ENCODE measurements at places on chromosomes 3 and 15.

- peak; percentile 71 for DNase-seq
Measured at GRCh38 chr3:18425641-18426257, 610 bp upstream of the SATB1 start.

- no peak for DNase-seq
Measured at GRCh38 chr3:50047426-50047825, 41.3 kb upstream of the RBM5 start.

DNA sequence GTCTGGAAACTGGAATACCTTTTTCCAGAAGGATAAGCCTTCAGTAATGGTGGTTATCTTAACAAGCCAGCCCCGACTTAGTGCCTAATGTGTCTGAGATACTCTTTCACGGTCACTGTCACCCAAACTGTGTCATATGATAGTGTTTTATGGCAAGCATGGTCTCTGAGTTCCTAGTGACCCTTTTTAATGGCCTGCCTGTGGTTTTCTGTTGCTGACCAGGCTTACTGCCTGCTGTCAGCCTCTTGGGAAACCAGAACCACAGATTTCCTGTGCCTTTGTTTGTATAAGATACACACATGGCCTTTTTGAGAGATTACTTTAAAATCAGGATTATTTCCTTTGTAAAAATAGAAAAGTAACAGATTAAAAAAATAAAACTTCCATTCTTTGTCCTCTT lies 22.4 kb downstream of the HPS3 start:
- no peak for DNase-seq

- DNase-seq, result no peak
Measured at GRCh38 chr3:128933213-128933921, 53.9 kb downstream of the ACAD9 start.

GRCh38 chr3:175193815-175194518 lies 334.8 kb downstream of the NAALADL2 start:
- DNase-seq, result no peak

DNA sequence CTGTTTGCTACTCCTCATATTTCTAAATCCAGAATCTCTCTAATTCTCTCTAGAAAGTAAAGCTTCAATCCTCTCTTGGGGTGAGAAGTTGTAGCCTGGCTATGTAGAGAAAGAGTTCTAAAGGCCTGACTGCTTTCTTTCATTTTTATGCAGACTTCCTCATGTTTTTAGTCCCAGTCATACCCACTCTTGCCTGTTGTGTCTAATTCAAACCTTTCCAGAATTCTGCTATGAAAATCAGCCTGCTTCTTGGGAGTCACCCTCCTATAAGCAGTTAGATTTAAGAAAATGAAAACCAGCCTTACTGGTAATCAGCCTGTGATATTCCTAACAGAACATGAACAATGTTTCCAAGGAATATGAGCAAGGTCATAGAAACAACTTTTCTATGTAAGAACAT lies 14.8 kb upstream of the ZNF639 start:
- no peak for DNase-seq

DNA sequence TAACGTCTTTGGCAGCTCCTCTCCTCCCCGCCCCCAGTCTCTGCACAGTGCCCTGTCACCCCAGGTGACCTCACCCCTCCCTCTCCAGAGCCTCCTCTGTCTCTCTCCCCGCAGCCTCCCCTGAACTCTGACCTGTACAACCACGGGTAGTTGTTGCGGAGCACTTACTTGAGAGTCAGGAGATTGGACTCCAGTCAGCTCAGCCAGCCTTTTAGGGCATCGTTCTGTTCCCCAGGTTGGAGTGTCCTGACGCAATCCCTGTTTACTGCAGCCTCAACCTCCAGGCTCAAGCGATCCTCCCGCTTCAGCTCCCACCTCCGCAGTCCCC lies 177.7 kb downstream of the UACA start:
- DNase-seq, result no peak

DNA sequence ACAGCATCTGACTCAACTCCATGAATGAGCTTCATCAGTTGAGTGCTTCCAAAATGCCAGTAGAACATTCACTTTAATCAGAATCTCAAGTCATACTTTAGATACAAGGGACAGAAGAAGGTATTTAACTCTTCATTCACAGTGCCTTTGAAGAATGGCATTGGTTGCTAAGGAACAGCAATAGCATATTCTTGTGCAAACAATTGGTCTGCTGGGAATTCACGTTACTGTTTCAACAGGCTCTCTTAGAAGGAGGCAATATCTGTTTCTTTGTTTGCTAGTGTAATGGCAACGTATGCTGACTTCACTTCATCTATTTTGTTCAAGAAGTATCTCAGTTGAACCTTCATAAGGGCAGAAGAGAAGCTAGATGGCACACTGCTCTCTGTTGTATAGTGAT lies 113.9 kb downstream of the TMEM108 start:
- DNase-seq, result peak; percentile 63

DNA sequence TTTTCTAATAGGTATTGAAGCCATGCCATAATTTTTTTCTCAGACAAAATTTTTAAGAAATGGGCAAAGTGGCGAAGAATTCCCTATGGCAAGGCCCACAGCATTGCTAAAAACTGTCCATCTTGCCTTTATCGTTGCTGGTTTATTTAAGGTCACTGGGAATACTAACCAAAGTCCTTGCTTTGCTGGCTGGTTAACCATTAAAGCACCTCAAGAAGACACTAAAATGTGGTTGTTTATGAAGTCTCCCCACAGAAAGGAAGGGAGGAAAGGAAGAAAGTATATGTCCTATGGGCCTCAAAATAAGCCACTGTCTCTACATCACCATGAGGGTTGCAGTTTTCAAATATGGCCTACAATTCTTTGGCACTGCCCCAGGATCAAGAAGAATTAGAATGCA lies 13.2 kb downstream of the SH3BP5 start:
- DNase-seq, result no peak

DNA sequence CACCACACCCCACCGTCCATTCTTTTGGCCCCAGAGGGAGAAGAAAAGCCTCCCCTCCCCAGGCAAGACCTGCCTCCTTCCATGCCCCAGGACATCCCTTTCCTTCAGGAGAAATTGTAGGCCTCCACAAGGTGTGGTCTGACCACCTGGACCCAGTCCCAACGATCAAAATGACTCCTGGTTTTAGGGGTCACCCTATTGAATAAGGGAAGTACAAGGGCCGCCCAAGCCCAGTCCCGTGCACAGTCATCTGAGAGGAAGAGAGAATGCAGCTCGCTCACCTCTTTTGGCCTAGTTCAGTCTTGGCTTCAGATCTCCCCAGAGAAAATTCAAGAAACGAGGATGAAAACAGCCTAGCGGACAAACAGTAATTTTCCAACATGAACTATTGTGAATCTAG lies 249.1 kb downstream of the UACA start:
- DNase-seq, result no peak

All from NCI-H345 (cell line).